Vagina (tissue), 2 donors: ENCODE measurements at places on chromosomes 5 and 9.

DNA sequence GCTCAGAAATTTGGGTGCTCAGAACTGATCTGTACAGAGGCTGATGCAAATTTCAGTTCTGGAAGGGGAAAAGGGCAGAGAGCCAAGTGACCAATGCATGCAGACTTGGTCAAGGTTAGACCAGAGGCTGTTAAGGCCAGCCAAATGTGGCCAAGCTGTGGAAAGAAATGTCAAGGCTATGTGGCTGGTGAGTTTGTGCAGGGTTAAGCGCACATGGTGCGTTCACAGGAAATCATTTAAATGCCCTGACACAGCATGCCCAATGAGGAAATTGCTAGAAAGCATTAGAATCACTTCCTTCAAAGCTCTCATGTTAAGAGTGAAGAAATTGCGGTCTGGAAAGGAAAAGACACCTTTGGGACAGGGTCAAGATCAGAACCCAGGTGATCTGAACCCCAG is 58.0 kb downstream of the PTPN3 start:
- no peak for DNase-seq

DNA sequence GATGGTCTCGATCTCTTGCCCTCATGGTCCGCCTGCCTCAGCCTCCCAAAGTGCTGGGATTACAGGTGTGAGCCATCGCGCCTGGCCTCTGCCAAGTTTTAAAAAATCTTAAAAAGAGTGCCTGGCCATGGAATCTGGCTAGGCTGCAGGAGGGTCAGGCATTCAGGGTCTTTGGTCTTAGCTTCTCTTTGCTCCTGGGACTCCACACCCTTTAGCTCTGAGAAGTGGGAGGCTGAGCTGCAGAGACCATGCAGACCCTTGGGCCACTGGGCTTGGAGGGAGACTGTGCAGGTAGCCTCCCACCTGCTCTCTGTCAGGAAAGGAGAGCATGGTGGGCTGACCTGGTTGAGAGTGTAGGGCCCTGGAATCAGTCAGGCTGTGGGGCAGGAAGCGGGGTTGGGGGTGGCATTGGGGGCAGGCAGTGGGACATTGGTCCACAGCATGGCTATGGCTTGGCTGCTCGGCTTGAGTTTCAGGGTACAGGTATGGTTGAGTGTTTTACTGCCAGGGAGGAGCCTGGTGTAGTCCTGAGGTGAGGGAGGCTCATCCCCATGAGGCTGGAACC is 20.8 kb downstream of the PHF2 start:
- peak; percentile 74 for DNase-seq

- DNase-seq, result no peak
Measured at GRCh38 chr5:10406651-10407050, 35.0 kb upstream of the ROPN1L start.

DNA sequence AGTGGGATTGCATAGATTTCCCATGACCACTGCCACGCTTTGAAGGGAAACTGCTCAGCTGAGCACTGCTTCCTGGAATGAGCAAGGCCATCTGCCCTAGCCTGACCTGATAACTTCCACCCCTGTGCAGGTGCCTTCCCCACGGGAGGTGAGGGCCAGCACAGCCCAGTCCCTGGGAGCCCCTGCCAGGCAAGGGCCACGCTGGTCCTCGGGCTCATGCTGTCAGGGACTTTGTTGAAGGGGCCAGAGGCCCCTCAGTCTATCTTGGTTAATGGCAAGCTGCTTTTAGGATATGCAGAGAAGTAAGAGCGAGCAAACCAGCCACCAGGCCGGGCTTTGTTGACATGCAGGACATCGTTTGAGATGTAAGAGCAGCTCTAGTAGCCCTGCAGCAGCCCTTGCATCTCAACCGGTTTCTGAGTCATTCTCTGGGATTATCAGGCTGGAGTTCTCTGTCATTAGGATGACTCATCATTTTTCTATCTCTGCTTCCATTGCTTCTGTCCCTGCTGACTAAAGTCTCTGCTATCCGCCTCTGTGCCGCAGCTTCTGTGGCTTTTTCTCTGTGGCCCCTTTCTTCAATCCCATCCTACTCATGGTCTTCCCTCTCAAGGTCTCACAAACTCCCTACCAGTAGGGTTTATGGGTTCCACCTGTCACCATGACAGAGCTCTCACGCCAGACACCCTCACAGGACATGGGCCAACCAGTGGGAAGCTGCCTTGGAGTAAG is 30.6 kb upstream of the IQGAP2 start:
- DNase-seq, result no peak

- peak; percentile 37 for DNase-seq
Measured at GRCh38 chr9:105676351-105676923, 14.2 kb downstream of the TAL2 start.

GRCh38 chr5:122237906-122238305 is 74.1 kb upstream of the SNCAIP start:
- DNase-seq, result no peak

DNA sequence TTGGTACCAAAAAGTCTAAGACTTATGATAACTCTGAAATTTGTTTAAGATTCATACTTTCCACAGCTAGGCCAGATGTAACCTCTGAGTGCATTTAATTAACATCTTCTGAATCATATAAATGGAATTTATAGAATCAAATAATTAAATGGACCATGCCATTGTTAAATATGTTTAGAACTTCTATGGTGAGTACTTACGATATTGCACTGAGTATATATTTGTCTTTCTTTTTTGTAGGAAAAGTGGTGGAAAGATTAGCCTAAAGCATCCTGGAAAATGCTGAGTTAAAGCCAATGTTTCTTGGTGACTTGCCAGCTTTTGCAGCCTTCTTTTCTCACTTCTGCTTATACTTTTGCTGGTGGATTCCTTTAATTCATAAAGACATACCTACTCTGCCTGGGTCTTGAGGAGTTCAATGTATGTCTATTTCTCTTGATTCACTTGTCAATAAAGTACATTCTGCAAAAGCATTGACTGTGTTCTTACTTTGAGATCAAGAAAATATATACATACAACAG is 11.9 kb downstream of the SPINK6 start:
- DNase-seq, result no peak

DNA sequence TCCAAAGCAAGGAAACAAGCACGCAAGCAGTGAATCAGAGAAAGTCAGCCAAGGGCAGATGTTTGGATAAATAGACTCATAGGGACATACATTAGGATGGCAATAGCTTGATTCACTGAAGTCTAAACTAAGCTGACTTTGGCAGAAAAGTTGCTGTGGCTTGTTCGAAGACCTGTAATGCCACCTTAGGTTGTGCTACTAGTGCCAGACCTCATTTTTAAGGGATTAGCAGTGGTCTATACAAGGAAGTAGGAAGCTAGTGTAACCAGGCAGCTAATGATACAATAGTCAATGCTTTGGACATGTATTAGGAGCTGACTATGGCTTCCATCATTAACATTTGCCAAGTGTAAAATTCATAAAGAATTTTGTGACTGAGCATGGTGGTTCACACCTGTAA is 63.1 kb downstream of the FCHO2 start:
- no peak for DNase-seq

- DNase-seq, result no peak
Measured at GRCh38 chr5:139113892-139114291, 84.3 kb downstream of the SIL1 start.

DNA sequence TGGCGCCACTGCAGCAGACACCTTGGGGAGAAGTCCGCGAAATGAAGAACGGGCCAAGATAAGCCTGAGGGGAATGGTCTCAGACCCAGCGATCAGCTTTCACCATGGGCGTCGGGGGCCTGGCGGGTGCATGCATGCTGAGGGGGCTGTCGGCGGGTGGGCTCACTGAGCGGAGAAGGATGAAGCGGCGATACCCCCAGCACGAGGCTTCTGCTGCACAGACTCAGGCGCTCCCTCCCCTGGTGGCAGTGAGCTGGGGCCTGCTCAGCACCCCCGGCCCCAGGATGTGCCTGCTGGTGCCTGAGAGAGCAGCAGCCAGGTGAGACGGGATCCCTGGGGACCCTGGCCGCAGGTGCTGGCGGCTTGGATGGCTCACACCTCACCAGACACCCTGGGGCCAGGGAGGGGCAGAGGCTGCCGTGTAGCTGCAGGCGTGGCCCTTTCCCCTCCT is 31.2 kb downstream of the CEP72 start:
- no peak for DNase-seq

DNA sequence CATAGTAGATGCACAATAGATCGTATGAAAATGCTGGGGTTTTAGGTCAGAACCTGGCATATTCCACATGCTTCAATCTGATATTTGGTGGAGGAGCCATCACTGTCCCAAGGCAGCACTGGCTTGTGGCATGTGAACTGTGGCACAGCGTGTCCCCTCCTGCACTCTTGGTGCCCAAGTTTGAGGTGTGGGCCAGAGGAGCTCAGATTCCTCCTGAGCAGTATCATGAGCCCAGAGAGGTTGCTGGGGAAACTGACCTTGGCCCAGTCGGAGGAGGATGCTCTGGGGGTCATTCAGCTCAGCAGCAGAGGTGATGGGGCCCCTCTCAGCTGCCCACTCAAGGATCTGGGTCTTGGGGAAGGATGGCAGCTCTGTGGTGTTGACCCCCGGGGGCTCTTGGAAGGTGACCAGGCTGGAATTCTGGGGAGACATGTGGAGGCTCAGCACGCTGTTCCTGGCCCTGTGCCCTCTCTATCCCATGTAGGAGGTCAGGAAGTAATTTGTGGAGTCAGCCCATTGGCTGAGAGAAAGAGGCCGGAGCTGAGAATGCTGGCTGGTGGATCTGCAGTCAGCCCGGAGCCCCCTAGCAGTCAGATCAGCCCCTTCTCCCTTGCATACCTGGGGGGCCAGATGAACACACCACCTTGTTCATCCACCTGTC is 23.7 kb downstream of the FPGS start:
- no peak for DNase-seq

GRCh38 chr9:129282272-129282671 is 104.2 kb upstream of the IER5L start:
- DNase-seq, result peak; percentile 79

GRCh38 chr5:172455087-172455381 is 709 bp upstream of the SH3PXD2B start:
- no peak for DNase-seq

GRCh38 chr5:178551059-178551458 is 39.1 kb downstream of the COL23A1 start:
- DNase-seq, result no peak

DNA sequence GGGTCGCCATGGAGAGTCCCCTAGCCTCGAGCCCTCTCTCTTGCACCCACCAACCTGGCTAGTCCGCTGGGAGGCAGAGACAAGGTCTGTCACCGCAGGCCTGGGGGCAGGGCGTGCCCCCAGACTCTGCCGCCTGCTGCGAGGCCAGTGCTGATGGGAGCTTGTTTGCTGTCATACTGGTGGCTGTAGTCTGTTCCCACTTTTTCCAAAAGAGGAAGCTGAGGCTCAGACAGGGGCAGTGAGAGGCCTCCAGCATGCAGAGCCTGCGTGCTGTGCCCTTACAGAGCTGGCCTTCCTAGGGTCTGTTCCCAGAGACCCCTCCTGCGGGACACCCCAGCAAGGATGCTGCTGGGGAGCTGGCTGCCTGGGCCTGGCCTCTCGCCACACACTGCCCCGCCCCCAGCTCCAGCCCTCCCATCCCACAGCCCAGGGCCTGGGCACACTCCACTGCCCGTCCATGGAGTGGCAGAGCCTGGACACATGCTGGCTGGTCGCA is 21.0 kb upstream of the SUSD3 start:
- no peak for DNase-seq

DNA sequence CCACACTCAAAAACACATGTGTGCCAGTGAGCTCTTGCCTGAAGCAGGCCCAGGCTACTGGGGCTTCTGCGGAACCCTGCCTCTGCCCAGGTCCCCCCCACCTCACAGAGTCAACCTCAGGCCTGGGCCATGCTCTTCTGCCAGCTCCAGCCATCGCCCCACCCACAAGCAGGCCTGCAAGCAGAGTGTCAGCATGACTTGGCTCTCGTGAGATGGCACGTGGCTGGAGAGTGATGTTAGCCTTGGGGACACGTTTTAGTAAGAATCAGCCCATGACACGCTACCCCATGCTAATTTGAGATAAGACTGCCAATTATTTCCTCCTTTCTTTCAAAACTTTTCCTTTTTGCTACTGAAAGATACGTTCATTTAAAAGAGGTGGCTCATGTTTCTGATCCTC is 351.7 kb downstream of the IRX2 start:
- DNase-seq, result peak; percentile 94

DNA sequence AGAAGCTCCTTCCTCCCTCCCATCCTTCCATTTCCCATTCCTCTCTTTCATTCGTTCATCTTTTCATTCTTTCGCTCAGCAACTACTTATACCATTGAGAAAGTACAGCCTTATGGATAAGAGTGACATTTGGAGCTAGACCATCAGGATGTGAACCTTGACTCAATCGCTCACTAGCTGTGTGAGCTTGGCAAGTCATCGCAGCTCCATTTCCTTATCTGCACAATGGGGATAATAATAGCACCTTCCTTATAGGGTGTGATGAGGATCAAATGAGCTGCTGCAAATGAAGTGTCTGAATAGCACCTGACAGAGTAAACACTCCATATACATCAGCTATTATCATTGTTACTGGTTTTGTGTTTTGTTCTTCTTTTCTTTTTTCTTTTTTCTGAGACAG is 28.1 kb upstream of the SYNPO start:
- no peak for DNase-seq

DNA sequence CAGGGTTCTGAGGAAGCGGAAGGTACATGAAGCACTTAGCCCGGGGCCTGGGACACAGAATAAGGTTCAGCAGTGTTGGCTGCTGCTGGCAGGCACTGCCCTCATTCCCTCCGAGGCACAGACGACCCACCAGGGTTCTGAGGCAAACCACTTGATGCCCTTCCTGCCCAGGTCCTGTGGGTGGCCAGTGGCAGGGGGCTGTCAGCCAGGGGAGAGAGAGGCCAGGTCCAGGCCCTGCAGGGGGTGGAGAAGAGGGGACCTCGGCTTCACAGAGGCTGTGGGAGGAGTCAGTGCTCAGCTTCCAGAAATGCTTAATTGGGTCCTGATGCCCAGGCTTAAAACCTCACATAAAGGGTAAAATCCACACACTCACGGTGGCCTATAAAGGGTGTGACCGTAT is 4.4 kb upstream of the ZDHHC12 start:
- DNase-seq, result no peak

- no peak for DNase-seq
Measured at GRCh38 chr5:133947431-133947841, 21.0 kb downstream of the C5orf15 start.

DNA sequence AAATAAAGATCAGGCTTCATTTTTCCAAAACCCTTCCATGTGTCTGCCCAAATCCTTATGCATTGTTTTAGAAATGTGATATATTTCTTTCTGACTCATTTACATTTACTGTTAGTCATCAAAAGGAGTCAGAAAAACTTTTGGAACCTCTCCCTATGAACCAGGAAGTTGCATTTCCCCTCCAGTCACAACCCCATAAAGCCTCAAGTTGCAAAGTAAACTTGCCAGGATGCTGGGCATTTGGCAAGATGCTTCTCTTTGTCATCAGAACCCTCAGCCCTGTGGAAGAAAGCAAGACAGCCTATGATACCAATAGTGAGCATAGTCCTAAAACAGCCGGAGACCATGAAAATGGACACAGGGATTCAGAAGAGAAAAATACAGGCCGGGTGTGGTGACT is 84.2 kb downstream of the MUSK start:
- no peak for DNase-seq
